NCI-H1694 (cell line): ENCODE measurements at places on chromosomes 12 and 14.

DNA sequence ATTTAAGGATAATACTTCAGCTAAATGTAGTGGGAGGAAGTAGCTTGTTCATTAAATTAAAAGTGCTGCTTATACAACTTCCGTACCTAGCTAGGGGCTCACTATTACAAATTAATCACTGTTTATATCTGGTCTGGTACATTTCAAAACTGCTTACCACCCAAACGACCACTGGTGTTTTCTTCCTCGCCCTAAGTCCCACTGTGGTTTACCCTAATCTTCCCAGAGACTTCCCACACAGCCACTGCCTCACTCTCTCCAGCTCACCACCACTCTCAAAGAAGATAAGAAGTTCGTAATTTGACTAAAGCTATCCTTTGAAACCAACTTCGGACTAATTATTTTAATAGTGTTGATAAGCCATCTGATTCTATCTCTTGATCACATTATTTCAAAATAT is 62.6 kb downstream of the PLXNC1 start:
- DNase-seq, result no peak

- DNase-seq, result no peak
Observed at GRCh38 chr12:19462406-19462805, 23.1 kb downstream of the AEBP2 start.

GRCh38 chr12:54159140-54159539 is 29.6 kb downstream of the SMUG1 start:
- peak; percentile 55 for DNase-seq

- no peak for DNase-seq
Observed at GRCh38 chr12:79162948-79163347, 298.4 kb downstream of the SYT1 start.

GRCh38 chr14:51682411-51682810 is 30.7 kb downstream of the FRMD6 start:
- no peak for DNase-seq

- DNase-seq, result no peak
Observed at GRCh38 chr12:3962631-3963483, 89.7 kb upstream of the PARP11 start.

DNA sequence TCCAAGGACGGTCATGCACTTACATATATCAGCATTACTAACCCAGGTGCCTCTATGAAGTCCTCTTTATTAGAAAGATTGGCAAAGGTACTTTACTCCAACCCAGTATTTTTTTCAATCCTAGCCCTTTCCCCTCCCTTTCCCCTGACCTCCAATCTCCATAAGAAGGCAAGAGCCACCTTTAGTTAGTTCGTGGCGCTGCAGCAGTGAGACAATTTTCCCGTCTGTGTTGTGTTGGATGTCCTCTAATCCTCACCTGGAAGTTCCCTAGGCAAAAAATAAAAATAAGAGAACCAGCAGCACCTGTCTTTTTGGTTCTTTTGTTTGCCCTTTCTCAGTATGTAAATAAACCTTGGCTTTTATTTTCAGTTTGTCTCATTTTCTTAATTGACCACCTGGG is 439.6 kb upstream of the LRFN5 start:
- no peak for DNase-seq

- DNase-seq, result peak; percentile 7
Observed at GRCh38 chr14:75732888-75733287, 71.8 kb downstream of the TTLL5 start.

DNA sequence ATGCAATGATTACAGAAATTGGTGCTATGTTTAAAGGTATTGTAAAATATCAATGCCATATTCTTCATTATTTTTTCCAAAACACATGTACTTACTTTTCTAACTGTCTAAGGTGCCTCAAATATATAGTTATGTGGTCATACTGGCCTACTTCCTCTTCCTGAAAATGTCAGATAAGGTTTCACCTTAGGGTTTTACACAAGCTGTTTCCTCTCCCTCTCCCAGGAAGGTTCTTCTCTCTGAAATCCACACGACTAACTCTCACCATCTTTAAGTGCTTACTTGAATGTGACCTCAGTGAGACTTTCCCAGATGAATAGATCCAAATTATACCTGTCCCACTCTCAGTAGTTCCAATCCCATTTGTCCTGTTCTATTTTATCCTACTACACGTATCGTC is 11.6 kb upstream of the CLEC4D start:
- no peak for DNase-seq

GRCh38 chr12:43763769-43764168 is 5.0 kb downstream of the IRAK4 start:
- no peak for DNase-seq

DNA sequence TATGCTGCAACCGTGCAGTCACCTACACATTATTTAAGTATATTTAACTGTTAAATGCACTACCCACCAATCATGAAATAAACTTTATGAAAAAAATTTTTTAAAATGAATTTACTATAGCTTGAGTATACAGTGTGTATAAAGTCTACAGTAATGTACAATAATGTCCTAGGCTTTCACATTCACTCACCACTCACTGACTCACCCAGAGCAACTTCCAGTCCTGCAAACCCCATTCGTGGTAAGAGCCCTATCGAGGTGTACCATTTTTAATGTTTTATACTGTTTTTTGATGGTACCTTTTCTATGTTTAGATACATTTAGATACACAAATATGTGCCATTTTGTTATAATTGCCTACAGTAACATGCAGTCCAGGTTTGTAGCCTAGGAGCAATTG is 48.1 kb downstream of the KLRG1 start:
- no peak for DNase-seq

DNA sequence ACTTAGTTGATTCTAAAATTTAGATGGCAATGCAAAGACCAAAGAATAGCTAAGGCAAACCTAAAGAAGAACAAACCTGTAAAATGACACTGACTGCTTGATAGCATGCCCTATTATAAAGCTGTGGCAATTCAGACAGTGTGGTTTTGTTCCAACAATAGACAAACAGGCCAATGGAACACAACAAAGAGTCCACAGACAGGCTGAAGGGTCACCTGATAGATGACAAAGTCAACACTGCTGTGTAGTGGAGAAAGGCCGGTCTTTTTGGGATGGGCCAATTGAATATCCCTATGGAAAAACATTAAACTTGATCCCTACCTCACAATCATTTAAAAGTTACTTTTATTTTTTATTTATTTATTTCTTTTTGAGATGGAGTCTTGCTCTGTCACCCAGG is 33.8 kb upstream of the SLC25A3 start:
- no peak for DNase-seq

GRCh38 chr14:99326041-99326710 is 54.2 kb upstream of the BCL11B start:
- DNase-seq, result no peak
